ENCODE measurements at places on chromosomes 6 and 20.

DNA sequence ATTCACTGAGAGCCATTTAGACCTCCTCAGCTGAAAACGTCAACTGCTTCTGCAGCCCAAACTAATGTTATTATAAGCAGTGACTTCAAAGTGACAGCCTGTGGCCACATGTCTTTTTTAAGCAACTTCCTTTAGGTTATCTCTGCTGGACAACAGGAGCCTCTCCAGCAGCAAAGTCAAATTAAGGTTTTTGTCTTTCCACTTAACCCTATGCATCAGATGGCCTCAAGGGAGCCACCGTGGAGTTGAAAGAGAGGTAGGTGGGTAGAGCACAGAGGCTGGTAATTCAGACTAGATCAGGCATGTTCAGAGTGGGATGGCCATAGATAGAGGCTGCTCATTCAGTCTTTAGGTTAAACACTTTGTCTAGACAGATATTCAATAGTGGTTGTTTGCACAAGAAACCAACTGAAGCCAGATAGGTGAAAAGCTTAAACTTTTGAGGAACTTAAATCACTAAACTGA is 300.6 kb upstream of the ECI2 start:
- DNase-seq: no peak

DNA sequence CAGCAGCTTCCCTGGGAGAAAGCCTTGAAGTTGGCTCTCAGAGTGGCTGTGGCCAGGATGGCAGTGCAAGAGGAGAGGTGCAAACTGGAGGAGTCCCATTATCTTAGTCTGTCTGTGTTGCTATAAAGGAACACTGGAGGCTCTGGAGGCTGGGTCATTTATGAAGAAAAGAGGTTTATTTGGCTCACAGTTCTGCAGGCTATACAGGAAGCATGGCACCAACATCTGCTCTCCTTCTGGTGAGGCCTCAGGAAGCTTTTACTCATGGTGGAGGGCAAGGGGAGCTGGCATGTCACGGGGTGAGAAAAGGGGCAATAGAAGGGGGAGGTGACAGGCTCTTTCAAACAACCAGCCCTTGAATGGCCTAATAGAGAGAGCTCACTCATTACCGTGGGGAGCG is 47.1 kb downstream of the PSMG4 start:
- DNase-seq: no peak

DNA sequence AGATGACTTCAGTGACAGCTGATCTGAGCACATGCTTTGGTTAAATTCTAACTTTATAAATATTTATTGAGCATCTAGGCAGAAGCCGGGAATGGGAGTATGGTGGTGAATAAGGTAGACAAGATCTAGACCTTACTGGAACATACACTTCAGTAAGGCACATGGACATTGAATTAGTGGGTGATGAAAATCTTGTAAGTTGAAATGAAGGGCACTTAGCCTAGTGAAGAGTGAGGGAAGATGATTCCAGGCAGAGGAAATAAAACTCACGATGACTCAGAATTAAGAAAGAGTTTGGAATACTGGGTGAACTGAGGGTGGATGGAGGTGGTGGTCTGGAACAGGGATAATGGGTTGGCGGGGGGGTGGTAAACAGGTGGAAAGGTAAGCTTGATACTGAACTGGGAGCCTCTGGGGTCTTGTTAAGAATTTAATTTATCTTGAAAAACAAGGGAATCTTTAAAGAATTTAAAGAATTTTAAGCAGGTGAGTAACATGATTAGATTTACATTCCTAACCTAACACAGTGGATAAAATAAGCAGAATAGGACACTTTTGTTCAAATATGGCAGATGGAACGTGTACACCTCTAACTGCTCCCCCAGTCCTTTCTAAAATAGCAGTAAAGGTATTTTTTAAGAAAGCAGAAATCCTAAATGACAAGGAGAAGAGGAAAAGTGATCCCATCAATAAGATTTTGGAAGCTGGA is 75.2 kb upstream of the ARHGAP18 start:
- no peak for DNase-seq

- no peak for DNase-seq
Observed at GRCh38 chr6:105568751-105569150, 165.9 kb upstream of the PREP start.

DNA sequence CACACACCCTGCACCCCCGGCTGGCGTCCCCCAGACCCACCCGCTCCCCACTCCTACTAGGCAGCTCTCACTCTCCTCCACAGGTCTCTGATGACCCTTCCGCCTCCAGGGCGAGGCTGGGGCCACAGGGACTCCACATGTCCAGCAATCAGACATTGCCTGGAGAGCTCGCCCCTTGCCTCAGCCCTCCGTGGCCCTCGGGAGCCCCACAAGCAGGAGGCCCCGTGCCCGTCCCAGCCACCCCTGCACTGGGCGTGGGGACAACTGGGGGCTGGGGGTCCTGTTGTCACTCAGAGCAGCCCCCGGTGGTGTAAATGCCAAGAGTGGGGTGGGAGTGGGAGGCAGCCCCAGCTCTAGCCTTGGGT is 1.5 kb downstream of the COL20A1 start:
- no peak for DNase-seq

- DNase-seq: no peak
Observed at GRCh38 chr20:56417402-56417801, 5.3 kb downstream of the CASS4 start.

GRCh38 chr20:47093320-47093966 is 198.8 kb downstream of the EYA2 start:
- DNase-seq: no peak
